Cardiac ventricle fibroblast (primary cell): ENCODE measurements at places on chromosomes 1 and 21. TPM values are rescaled to one million over a fixed set of nuclear protein-coding genes. Genes with fewer than 3 reads are reported as not detected.

Gene ELK4
- total RNA-seq = 18.9 and 25.6 TPM in 2 replicates

Gene APCS
- not detected in 2 replicates for total RNA-seq

Gene RAB3GAP2
- total RNA-seq = 17.3 and 19.6 TPM in 2 replicates

Gene RNU1-3
- total RNA-seq = under 0.01 TPM in 2 replicates

Gene C1orf226
- 0.15 and 1.7 TPM in 2 replicates for total RNA-seq

Gene RNU1-1
- under 0.01 TPM in 2 replicates for total RNA-seq

Gene LYPD8
- not detected in 2 replicates for total RNA-seq

Gene ALPL
- total RNA-seq = 98.3 and 104 TPM in 2 replicates

Gene ALX3
- total RNA-seq = not detected in 2 replicates

Gene FAM151A
- total RNA-seq = not detected in 2 replicates

Gene MYOG
- total RNA-seq = not detected in 2 replicates

Gene NHLH1
- not detected in 2 replicates for total RNA-seq

Gene SUSD4
- not detected in 2 replicates for total RNA-seq

Gene RAVER2
- 3.4 and 5.2 TPM in 2 replicates for total RNA-seq

Gene GPR153
- 13.0 and 14.0 TPM in 2 replicates for total RNA-seq

Gene SPRR5
- total RNA-seq = not detected in 2 replicates

Gene PTPRU
- total RNA-seq = 25.5 and 37.1 TPM in 2 replicates

Gene UTS2
- not detected in 2 replicates for total RNA-seq

Gene GFI1
- 0.06 and 0.10 TPM in 2 replicates for total RNA-seq

Gene TUFT1
- total RNA-seq = 1.1 and 2.5 TPM in 2 replicates

Gene LORICRIN
- total RNA-seq = not detected in 2 replicates

Gene SPAG17
- total RNA-seq = not detected in 2 replicates
